Brain (organoid and tissue), 16 donors: ENCODE measurements at places on chromosomes 7 and 10.

GRCh38 chr10:130737621-130738020 lies 573.9 kb downstream of the TCERG1L start:
- no peak for DNase-seq

- no peak for DNase-seq
These were observed 24.9 kb upstream of the CARD11 start for GRCh38 chr7:3068530-3068929.

- no peak for DNase-seq
These were observed 22.2 kb upstream of the TPST1 start for GRCh38 chr7:66182920-66183319.

- DNase-seq, result no peak
These were observed 106.6 kb upstream of the SHH start for GRCh38 chr7:155918720-155919390.

DNA sequence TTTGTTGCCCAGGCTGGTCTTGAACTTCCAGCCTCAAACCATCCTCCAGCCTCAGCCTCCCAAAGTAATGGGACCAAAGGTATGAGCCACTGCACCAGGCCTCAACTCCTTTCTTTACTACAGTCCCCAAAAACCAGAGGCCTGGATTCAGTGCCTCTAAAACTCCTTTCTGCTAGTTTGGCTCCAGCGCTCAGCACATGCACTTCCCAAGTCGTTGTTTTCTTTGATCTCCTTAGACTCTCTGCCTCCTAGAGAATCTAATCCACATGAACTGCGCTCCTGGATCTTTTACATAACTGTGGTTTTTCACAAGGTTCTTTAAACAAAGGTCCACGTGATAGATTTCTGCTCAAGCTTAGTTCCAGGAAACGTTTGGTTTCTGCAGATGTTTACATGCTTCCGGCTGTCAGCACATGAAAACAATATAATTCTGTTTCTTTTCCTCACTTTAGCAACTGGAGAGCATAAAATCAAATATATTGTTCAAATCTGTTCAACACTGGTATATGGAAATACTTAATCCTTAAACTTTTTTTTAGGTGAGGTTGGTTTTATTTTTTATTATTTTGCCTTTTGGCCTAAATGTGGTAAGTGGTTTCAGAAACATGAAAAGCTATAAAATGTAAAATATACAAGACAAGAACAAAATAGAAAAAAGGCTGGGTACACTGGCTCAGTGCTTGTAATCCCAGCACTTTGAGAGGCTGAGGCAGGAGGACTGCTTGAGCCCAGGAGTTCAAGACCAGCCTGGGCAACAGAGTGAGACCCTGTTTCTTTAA lies 270.5 kb upstream of the MKLN1 start:
- no peak for DNase-seq

DNA sequence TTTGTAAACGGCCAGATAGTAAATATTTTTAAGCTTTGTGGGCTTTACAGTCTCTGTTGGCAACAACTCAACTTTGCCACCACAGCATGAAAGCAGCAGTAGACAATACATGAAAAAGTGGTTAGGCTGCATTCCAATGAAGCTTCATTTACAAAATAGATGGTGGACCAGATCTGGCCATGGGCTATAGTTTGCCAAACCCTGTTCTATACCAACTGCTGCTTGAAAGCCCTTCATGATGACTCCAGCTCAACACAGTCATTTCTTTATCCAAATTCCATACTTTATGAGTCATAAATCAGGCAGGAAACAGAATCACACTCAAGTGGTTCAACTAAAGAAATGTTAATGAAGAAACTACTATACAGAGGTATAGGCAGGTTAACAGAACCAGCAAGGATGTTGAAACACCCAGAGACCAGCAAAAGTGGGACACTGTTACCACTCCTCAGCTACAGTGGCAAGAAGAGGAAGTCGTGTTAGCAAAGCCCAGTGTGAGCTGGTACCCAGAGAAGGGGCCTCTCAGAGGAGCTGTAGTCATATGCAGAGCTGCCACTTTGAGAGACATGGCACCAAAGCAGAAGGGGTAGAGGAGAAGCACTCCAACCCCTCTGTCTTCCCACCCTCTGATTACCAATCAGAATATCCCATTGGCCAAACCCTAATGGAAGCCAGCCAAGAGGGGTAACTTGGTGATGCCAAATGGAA lies 72.5 kb downstream of the PRLHR start:
- DNase-seq, result no peak

GRCh38 chr7:144445590-144445989 lies 42.1 kb upstream of the NOBOX start:
- no peak for DNase-seq

GRCh38 chr7:132030086-132030568 lies 473.7 kb upstream of the PODXL start:
- DNase-seq, result peak; percentile 87

DNA sequence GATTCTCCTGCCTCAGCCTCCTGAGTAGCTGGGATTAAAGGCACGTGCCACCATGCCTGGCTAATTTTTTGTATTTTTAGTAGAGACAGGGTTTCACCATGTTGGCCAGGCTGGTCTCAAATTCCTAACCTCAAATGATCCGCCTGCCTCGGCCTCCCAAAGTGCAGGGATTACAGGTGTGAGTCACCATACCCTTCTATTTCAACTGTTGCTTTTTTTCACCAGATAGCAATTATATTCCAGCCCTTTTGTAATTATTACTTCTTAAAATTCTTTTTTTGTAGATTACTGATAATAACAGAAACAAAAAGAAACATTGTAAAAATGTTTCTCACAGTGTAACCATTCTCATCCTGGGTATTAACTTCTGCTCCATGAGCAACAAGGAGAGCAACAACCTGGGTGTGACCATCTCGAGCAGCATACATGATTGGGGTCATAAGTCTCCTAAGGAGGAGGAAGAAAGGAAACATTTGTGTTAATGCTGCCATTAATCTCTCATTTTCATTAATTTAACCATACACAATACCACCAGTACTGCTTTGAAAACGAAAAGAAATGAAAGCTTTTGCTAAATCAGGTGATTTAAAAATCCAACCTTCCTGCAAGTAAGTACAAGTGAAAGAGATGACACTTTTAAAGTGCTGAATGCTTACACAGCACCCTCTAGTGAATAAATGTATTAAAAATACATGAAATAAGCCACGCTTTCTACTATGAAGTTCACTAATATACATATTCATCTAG lies 41.8 kb downstream of the ASZ1 start:
- peak; percentile 39 for DNase-seq
